ENCODE measurements at places on chromosomes 6 and 20. TPM values are rescaled to one million over a fixed set of nuclear protein-coding genes. Genes with fewer than 3 reads are reported as not detected.

The PBOV1 gene
- total RNA-seq: not detected

The TMEM217 gene
- total RNA-seq: 2.7 TPM

The FBXO9 gene
- total RNA-seq: 67.3 TPM

The DACT2 gene
- 0.91 TPM for total RNA-seq

The GRIK2 gene
- not detected for total RNA-seq

The CBLN4 gene
- not detected for total RNA-seq

GRCh38 chr20:35721219-35721618 lies 20.8 kb downstream of the RBM39 start:
- DNase-seq: no peak

GRCh38 chr20:2385026-2385425 lies 4.3 kb downstream of the TGM6 start:
- no peak for DNase-seq

GRCh38 chr6:401239-401993 lies 9.9 kb downstream of the IRF4 start:
- DNase-seq: peak; percentile 40

- no peak for DNase-seq
These were observed 98.7 kb downstream of the TRERF1 start for GRCh38 chr6:42352856-42353564.

DNA sequence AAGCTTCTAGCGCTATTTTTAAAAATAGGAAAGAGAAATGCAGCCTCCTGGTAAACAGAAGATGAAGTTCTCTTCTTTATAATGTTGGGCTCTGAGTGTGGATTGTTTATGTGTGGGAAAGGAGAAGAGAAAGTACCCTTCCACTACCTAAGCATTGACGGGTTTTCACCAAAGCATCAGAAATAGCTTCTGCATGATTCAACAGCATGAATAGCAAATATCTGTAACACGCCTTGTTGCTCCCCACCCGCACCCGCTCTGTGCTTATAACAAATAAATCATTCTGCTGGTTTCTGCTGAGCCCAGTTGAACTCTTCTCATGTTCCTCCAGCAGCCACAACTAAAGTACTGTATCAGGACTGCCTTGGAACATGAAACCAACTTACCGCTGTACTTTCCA lies 20.7 kb downstream of the TXLNB start:
- no peak for DNase-seq

DNA sequence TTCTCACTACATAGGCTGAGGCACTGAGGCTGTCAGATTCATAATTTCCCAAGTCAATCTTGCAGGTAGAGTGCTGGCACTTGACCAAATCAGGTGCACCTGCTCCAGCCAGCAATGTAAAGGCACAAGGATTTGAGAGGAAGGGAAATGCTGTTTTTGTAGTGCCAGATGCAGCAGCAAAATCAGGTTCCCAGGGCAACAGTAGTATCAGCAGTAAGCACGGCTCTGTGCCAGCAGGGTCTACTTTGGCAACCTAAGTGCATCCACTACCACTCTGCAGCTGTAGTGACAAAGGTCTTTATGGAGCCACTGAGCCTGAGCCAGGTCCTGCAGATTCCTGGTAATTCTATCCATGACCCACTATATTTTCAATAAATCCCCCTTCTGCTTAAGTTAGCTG lies 329.5 kb downstream of the TPBG start:
- no peak for DNase-seq

GRCh38 chr20:25011831-25012241 lies 19.3 kb upstream of the APMAP start:
- DNase-seq: no peak

DNA sequence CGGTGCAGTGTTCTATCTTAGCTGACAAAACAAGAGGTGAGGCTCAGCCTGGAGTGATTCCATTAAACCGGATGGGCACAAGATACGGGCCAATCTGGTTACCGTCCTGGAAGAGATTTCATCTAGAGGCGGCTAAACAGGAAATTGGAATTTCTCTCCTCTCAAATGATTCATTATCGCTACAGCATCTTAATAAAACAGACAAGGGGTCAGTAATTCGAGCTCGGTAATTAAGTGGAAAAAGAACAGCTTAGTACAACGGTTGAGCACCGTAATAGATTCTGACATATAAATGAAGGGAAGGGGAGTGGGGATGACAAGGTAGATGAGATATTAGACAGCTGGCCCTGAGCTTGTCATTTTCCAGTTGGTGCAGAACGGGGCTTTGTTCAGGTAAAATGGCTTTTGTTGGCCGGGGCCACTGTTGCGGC lies 137.2 kb downstream of the EDN3 start:
- DNase-seq: no peak

DNA sequence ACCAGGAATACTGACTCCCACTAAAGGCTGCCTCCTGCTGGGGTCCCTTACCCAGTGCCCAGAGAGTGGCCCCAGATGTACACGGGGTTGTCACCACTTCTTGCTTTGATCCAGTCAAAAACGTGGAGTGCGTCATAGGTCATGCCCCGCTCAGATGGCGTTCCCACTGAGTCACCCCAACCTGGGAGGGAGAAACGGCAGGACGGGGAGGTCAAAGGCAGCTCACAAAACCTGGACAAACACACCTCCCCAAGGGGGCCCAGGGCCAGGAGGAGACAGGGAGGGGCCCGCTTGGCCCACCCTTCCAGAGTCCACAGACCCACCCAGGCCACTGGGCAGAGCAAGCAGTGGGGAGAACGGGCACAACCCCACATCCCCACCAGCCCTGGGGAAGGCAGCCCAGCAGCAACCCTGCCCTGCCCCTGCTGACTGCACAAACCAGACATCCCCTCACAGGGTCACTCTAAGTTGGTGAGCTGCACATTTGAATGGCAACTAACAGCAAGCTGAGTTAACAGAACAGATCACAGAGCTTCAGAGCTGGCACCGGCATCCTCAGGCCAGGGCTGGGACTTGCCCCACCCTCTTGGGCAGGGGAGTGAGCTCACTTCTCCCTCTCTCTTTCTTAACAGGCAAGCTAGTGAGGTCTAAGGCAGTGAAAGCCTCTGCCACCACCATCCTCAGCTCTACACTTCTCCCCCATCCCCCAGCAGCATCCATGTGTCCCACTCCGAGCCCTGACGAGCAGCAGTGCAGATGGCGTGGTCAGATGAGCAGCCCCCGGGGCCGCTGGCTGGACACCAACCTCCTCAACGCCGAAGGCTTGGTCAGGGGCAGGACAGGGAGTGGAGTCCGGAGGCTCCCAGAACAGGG lies 61.7 kb downstream of the PYGB start:
- no peak for DNase-seq

GRCh38 chr6:109485266-109485935 lies 2.4 kb upstream of the ZBTB24 start:
- DNase-seq: no peak

GRCh38 chr6:165841153-165841558 lies 178.1 kb upstream of the PDE10A start:
- no peak for DNase-seq

DNA sequence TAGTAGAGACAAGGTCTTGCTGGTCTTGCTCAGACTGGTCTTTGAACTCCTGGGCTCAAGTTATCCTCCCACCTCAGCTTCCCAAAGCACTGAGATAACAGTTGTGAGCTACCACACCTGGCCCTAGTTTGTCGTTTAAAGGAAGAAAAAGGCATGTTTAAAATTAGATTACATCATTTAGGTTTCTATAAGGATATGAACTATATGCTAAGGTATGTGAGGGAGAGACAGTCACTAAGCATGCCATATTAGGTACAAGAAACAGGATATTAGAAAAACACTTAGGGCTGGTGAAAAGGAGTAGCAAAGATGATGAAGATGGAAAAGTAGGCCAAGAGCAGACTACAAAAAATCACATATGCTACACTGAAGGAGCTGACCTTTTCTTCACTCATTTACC lies 106.4 kb downstream of the ASCC3 start:
- no peak for DNase-seq

DNA sequence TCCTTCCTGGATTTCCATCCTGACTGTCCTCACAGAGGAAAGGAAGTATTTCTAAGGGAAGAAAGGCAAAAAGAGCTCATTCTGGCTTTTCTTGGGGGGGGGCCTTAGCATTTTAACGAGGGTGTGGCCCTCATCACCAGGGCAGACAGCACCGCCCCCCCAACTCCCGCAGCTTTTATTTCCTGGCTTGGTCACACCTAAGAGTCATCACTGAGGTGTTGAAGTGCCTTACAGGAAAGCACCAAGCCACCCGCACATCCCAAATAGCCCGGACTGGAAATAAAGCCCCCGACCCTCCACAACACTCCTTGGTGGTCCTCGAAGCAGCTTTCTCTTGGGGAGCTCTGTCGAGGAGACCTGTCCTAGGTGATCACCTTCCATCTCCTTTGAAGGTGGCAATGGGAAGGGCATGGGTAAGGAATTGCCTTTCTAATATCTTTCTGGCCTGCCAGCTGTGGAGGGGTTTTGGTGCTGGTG lies 1.3 kb downstream of the PTK7 start:
- no peak for DNase-seq

GRCh38 chr6:124683507-124683906 lies 278.7 kb upstream of the RNF217 start:
- DNase-seq: no peak

- DNase-seq: no peak
These were observed 59.9 kb upstream of the MAP3K4 start for GRCh38 chr6:160931378-160932310.

GRCh38 chr6:34138191-34138590 lies 7.7 kb downstream of the GRM4 start:
- DNase-seq: no peak

GRCh38 chr6:89221971-89222711 lies 5.0 kb upstream of the GABRR1 start:
- DNase-seq: no peak

DNA sequence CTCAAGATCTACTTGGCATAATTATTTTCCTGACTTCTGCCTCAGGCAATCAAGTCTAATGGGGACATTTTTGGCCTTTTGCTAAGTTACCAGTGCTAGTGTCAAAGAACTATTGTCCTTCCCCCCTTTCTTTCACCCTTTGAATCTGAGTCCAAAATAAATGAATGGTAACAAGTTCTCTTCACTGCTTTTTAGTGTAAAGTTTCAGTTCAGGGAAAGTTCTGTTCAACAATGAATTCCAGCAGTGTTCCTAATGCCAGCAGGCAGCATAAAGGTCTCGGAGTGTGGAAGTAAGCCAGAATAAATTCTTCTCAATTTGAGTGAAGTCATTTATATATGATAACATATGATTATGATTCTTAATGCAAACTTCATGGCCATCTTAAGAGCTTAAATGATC lies 20.8 kb upstream of the TSPYL1 start:
- no peak for DNase-seq

- peak; percentile 88 for DNase-seq
These were observed 120.4 kb upstream of the RIPOR2 start for GRCh38 chr6:25056130-25056529.

DNA sequence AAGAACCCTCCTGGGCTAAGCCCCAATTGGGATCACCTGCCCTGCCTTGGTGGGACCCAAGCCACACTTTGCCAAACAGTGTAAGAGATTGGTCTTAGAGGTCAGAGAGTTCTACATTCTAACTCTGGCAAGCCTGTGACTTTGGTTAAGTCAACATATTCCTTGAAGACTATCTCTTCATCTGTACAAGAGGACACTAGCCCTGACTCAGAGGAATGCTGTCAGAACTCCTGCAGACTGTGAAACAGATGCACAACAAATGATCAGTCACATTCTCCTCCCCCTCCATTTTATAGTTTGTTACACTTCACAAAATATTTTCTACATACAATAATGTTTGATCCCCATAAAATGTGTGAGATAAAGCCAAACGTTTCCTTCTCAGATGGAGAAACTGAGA lies 91.7 kb upstream of the EPB41L1 start:
- no peak for DNase-seq
